ENCODE measurements at places on chromosomes 4 and X.

GRCh38 chrX:107729558-107730297 lies 45.9 kb downstream of the TSC22D3 start:
- no peak for DNase-seq

DNA sequence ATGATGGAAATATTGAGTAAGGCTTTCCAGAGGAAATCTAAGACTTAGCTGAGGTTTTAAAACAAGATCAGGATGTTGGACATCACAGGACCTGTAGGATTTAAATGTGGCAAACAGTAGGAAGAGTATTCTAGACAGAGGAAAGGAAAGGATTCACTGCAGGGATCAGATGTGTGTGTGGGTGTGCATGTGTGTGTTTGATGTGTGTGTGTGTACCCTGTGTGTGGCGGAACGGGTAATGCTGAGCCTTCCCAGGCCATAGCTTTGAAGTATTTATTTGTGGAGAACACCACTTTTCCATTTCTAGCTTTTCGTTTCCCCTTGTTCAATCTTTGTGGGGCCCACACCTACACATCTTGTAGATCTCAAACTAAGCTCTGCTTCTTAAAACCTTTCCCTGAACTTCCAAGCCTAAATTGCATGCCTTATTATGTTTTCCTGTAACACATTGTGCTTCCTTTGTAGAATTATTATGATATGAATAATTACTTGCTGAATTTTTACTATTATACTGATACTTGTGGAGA lies 6.9 kb downstream of the GUCY1A1 start:
- no peak for DNase-seq

- DNase-seq: no peak
Measured at GRCh38 chr4:88429401-88429800, 27.5 kb upstream of the HERC5 start.

DNA sequence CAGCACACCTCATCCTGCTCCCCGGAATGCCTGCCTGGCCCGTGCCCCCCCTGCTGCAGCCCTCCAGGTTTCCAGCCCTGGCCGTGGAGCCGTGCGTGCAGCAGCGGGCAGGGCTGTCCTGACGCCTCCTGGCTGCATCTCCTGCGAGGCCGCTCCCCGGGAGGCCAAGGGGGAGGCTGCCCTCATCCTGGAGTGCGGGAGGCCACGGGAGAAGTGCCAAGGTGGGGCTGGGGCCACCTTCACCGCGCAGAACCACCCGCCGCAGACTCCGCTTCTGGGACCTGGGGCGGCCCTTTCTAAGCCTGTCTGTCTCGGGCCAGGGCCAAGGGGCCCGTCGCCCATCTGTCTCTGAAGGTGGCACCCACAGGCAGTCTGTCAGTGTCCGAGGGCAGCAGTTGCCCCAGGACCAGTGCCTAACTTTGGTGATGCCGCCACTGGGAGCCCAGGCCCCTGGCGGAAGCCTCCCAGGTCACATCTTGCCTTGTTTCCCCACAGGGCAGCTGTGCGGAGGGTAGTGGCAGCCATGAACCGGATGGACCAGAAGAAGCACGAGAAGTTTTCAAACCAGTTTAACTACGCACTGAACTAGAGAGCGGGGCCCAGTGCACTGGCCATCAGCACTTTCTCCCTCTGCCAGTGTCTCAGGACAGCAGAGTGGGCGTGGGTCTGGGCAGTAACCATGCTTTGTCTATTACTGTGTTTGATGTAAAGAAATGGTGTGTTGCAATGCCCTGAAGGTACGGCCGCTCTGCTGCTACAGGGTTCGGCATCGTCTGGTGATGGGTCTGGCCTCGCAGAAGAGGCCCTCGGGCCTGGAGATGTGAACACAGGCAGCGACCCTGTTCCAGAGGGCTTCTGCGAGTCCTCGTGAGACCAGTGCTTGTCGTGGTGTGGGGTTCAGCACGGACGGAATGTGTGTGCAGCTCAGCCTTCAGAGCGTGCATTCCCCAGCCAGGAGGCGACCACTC lies 20.6 kb downstream of the NKX1-1 start:
- no peak for DNase-seq

DNA sequence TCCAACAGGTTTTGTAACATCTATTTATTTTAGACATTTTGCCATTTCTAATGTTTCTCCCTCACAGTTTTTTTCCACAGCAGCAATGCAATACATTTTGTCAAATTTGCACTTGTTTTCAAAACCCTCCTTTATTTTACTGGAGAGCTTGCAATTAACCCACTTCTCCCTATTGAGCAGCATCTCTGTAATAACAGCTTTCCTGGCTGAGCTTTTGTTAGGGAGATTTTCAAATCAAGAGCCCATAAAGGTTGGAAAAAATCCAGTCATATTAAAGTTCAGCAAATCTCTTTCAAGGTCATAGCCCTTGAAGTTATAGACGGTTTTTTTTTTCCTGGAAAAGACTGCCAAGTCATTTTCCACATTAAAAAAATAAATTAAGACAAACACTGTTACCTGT lies 450.6 kb upstream of the TENM3 start:
- no peak for DNase-seq

GRCh38 chrX:85619962-85620361 lies 240.5 kb upstream of the POF1B start:
- DNase-seq: no peak

GRCh38 chrX:11579636-11580600 lies 85.8 kb downstream of the ARHGAP6 start:
- no peak for DNase-seq

- no peak for DNase-seq
Measured at GRCh38 chrX:25754399-25754798, 383.7 kb upstream of the MAGEB18 start.

GRCh38 chrX:45783002-45783401 lies 582.3 kb upstream of the DIPK2B start:
- no peak for DNase-seq

GRCh38 chr4:158816955-158817354 lies 48.1 kb downstream of the FNIP2 start:
- no peak for DNase-seq

DNA sequence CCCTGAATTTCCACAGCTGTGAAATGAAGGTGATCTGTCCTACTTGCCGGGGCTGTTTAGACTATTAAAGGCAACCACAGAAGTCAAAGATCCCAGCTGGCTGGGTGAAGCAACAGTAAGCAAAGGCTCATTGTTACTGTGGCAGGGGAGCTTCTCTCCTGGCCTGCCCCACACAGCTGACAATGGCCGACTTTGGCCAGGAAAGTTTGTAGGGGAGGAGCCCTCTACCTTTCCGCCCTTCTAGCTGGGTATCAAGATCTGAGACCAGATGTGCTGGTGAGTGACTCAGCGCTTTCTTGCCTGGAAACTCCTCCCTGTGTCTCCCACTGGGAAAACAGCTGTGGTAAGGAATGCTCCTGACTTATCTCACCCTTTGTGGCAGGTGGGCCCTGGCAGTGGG lies 21.1 kb downstream of the RASSF6 start:
- DNase-seq: no peak

- no peak for DNase-seq
Measured at GRCh38 chr4:10974371-10974770, 289.8 kb upstream of the CLNK start.

- no peak for DNase-seq
Measured at GRCh38 chrX:134752981-134753717, 94.9 kb upstream of the PLAC1 start.

DNA sequence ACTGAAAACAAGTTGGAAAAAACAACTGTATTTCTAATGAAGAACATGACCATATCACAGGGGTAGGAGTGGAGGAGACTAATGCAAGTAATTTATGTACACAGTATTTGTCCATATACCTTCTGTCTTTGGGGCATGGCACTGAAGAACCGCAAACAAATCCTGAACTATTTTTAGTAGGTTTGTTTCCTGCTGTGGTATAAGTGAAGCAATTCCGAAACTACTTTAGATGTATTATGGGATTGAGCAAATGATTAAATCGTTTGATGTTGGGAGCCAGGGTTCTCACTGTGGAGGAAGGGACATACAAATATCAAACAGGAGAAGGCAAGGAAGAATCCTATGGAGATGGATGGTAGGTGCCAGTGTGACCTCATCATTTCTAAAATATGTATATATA lies 18.9 kb upstream of the SH3KBP1 start:
- no peak for DNase-seq

DNA sequence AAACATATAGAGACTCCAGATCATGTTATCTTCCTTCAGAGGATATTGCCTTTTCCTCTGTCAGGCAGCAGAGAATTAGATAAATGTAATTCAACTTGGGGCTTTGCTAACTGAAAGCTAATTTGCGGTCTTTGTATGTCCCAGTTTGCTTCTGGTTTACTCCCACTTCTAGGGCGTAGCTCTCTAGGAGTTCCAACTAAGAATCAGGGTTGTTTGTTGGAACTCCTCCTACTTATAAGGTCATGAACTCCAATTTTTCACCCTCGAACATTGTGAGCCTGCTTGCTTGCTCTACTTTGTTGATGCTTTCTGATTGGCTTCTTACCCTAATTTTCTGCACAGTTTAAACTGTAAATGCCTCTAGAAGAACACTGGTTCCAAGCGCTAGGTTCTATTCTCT lies 66.1 kb downstream of the FMR1NB start:
- no peak for DNase-seq

DNA sequence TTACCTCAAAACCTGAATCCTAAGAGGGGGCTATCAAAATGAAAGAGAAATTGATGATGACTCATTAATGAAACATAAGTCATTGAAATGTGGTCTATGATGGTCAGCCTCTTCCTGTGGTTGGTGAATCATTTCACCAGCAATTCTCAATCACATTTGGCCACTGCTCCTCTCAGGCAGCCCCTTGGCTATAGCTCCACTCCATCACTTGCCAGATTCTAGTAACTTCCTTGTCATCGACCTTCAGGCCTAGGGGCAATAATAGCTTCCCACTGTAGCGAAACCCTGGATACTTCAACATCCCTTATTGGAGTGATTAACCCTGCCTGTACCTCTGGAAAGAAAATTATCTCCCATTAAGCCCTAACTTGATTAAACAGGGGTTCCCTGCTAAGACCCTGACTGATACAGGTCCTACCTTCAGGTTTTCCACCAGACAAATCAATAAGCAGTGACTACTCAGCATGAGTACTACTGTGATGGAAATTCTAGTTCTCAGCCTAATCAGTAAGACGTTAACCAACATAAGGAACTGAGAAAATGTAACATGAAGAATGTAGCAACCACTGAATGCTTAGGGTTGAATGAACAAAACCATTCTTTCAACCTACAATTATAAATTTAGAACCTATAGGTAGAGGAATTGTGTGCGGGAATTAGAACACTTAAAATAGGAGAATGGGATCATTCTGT lies 30.4 kb downstream of the ADH7 start:
- DNase-seq: no peak

GRCh38 chr4:187436251-187436650 lies 559.3 kb upstream of the ZFP42 start:
- DNase-seq: no peak
